NCI-H1930 (cell line): ENCODE measurements at places on chromosomes 7 and 10.

DNA sequence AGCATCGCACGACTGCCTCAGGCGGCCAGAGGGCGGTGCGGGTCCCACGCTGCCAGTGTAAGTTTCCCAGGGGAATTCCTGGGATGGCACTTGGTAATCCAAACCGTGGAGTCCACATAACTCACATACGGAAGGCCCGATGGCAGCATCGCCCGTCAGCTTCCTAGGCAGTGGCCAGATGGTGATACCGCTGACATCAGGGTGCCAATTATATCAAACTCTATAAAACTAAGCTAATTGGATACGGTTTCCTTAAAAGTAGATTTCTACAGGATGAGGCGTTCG is 189.8 kb downstream of the CELF2 start:
- no peak for DNase-seq

DNA sequence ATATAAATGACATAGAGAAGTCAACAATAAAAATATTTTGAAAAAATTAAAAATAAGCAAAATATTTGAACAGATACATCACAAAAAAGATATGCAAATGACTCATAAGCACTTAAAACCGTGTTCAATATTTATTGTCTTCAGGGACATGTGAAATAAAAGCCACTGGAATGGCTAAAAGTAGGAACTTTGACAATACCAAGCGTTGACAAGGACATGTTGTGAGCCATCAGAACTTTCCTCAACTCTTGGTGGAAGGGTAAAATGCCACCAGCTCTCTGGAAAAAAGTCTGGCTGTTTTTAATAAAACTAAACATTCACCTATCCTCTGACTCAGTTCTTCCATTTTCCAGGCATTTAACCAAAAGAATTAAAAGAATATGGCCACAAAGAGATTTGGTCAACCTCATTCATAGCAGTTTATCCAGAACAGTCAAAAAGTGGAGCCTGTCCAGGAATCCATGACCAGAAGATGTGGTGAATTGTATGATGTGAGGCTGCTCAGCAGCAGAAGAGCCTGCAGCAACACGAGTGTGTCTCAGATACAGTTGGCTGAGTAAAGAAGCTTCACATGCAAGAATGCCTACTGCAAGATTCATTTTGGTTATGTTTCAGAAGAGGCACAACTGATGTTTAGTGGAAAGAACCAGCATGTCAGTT is 7.1 kb upstream of the KLF6 start:
- DNase-seq: no peak

GRCh38 chr10:10598297-10598696 is 419.4 kb upstream of the CELF2 start:
- no peak for DNase-seq

DNA sequence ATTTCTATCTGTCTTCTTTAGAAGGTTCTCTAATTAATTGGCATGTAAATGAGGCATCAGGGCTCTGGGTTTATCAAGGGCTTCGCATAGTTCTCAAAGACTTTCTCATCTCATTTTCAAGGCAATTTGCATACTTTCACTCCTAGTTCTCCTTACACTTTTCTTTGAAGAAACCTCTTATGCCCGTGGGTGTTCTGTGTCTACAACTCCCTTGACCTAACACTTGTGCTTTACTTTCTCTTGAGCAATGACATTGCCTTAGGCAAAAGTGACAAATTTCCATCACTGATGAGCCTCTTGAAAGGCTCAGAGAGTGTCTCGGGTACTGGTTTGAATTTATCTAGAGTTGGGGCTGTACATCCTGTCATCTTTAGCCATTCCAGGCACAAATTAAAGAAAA is 74.7 kb upstream of the ITPRID1 start:
- no peak for DNase-seq

- peak; percentile 68 for DNase-seq
Measured at GRCh38 chr7:140517546-140518369, 38.5 kb upstream of the MKRN1 start.
